ENCODE measurements at places on chromosomes 13 and 19. TPM values are rescaled to one million over a fixed set of nuclear protein-coding genes. Genes with fewer than 3 reads are reported as not detected.

DNA sequence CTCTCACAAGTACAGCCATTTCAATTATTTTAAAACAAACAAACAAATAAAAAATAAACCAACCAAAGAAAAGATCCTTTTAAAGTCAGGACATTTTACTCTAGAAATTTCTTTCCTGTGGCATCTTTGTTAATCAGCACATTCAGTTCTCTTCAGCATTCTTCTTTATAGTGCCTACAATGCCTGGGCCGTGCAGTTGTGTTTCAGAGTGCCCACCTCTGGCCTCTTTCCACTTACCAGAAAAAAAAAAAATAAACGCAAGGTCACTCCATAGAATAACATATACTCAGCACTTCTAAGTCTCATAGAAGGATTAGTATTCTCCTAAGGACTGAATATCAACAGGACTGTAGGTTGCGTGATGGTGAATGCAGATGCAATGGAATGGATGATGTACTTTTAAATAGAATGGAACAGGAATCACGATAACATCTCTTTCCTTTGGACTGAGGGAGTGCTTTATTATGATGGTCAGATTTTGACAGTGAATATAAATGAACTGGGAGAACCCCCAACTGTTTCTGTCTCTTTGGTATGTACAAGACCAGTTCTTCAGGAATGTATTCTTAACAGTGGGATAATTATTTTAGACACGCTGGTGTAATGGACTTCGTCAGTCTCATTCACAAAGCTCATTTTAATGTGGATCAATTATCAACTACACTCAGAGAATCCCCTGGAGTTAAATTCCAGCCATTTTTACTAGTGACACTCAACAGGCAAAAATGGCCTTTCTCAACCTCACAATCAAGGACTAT lies 125.0 kb upstream of the NBEA start:
- DNase-seq, result no peak

- peak; percentile 11 for DNase-seq
Measured at GRCh38 chr13:39481491-39481890, 121.5 kb downstream of the LHFPL6 start.

- no peak for DNase-seq
Measured at GRCh38 chr19:2341982-2342381, 13.5 kb downstream of the SPPL2B start.

DNA sequence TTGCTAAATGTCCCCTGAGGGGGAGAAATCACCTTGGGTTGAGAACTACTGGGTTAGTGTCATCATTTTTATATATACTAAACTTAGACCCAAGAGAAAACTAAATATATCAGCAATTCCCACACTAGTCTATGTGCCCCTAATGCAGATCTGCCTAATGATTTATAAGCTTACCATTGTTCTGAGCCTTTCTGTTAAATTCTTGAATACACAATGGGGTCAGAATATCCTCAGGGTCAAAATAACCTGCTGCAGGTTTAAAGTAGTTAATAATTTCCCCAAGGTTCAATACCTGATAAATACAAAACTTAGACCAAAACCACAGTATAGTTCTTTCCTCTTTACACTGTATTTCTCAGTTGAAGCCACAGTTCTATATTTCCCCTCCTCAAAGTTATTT lies 4.6 kb downstream of the VWA8 start:
- no peak for DNase-seq

The GPC6 gene
- total RNA-seq, result under 0.01 TPM

GRCh38 chr19:38898788-38899446 lies 501 bp downstream of the SIRT2 start:
- DNase-seq, result peak; percentile 19

The GJB6 gene
- total RNA-seq, result not detected

The CPB2 gene
- not detected for total RNA-seq

The ATP5F1D gene
- 15.7 TPM for total RNA-seq

DNA sequence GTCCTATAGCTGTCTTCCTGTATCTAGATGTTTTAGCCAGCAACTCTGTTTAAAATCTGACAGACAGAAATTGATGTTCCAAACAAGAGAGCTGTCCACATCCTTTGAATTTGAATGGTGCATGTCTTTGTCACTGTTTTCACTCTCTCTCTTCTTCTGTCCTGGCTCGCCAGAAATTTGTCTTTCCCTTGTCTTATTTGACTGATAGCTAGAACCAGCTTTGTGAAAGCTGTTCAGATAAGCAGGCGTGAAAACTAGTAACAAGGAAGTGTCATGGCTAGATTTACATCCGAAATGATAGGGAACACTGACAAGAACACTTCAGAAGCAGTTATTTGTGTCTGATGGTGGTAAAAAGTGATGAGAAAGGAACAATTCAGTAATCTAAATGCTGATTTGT lies 354.9 kb upstream of the SLITRK1 start:
- no peak for DNase-seq

DNA sequence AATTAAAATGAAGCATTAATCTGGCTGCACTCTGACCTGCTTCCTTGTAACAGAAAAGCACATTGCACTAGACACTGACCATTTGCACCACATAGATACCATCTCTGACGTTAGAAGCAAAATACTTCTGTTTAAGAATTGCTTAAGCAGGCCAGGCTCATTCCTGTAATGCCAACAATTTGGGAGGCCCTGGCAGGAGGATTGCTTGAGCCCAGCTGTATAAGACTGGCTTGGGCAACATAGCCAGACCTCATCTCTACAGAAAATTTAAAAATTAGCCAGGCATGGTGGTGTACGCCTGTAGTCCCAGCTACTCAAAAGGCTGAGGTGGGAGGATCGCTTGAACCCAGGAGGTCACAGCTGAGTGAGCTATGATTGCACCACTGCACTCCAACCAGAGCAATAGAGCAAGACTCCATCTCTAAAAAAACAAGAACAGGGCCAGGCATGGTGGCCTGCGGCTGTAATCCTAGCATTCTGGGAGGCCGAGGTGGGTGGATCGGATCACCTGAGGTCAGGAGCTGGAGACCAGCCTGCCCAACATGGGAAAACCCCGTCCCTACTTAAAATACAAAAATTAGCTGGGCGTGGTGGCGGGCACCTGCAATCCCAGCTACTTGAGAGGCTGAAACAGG lies 7.0 kb upstream of the TLE6 start:
- no peak for DNase-seq

The A1BG gene
- 4.6 TPM for total RNA-seq

- no peak for DNase-seq
Measured at GRCh38 chr13:25733001-25733491, 318.8 kb downstream of the SHISA2 start.

The ZNF471 gene
- 0.65 TPM for total RNA-seq

- DNase-seq, result no peak
Measured at GRCh38 chr19:33098055-33098534, 17.1 kb downstream of the GPATCH1 start.

DNA sequence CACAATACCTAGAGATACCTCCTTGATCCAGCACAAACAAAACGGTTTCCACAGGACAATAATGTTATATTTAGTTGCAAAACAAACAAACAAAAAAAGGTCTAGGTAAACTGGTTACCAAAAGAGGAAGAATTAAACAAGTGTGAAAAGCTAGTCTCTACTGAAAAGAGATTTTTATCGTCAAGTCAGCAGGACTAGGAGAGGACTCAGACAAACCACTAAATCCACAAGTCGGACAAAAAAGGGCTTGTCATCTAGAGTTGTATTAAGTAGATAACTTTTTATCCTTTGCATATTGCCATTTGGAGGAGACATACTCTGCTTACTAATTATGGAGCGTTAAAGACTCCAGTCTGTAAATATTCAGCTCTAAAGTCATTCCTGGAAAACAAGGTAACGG lies 9.9 kb upstream of the KPNA3 start:
- DNase-seq, result no peak

DNA sequence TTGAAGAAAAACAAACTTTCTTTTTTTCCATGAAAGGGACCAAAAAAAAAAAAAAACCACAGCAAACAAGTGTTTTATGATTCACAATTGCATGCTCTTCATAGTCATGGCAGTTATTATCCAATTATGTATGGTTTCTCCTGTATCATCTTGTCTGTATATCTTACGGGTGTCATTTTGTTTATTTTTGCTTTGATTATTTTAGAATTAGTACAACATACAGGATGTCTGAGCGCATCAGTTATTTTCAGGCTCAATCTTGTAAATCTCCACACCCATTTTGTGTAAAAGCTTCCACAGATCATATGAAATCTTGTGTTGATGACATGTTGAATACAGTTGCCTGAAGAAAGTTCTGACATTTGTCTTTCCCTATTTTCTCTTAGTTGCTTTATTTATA lies 280.3 kb downstream of the KLF5 start:
- no peak for DNase-seq

DNA sequence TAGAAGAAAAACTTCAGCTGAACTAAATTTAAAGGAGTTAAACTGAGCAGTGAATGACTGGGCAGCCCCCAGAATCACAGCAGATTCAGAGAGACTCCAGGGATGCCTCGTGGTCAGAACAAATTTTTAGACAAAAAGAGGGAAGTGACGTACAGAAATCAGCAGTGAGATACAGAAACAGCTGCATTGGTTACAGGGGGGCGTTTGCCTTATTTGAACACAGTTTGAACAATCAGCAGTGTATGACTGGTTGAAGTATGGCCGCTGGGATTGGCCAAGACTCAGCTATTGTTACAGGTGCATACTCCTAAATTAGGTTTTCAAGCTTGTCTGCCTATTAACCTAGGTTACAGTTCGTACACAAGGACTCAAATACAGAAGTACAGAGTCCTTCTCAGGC lies 2.2 kb upstream of the SPRYD7 start:
- DNase-seq, result no peak

The KASH5 gene
- not detected for total RNA-seq

DNA sequence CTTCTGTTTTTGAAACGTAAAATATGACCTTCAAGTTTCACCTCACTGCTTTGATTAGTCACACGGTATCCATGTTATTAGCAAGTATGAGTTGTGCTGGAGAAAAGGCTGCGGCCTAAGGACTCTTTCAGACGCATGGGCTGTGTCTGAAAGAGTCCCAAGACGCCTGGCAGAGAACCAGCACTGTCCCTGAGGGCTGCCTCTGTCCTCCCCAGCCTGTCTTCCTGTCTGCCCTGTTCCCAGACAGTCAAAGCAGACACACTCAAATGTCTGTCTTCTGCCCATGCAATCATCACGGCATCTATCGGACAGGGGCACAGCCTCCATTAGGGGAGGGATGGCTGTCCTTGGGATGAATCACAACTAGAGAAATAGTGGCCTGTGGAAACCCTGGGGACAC lies 65.5 kb downstream of the DPY19L3 start:
- no peak for DNase-seq

GRCh38 chr19:6707011-6707657 lies 13.3 kb downstream of the C3 start:
- DNase-seq, result no peak

DNA sequence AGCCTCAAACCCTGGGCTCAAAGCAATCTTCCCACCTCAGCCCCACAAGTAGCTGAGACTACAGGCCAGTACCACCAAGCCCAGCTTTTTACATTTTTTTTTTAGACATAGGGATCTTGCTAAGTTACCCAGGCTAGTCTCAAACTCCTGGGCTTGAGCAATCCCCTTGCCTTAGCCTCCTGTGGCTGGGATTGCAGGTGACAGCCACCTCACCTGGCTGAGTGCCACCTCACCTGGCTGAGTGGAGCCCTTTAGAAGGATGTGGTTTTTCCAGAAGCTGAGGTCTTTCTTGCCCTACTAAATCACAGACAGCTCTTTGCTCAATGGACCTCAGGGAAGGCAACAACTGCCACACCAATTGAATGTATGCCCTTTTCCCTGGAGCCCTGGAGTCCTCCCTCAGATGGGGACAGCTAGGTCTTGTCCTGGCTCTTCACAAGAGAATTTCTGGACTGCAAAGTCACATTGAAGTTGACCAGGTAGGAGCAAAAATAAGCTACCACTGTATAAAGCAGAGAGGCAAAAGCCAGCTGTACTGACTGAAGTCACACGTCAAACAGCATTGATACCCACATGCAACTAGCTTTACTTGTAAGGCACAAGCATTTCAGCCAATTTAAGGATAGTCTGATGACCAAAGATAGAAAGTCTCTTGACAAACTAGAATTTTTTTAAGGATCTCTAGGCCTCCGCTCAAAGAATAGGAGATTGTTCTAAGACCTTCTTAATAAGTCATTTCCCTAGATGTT lies 14.0 kb downstream of the PDX1 start:
- DNase-seq, result no peak

- DNase-seq, result peak; percentile 97
Measured at GRCh38 chr13:44918326-44919103, 70.8 kb downstream of the NUFIP1 start.

GRCh38 chr19:30014770-30015169 lies 72.7 kb downstream of the URI1 start:
- DNase-seq, result no peak

GRCh38 chr13:75217949-75218348 lies 264.0 kb downstream of the TBC1D4 start:
- no peak for DNase-seq

The BORA gene
- 3.7 TPM for total RNA-seq

The MAG gene
- not detected for total RNA-seq

The ERICH6B gene
- not detected for total RNA-seq

The P2RY11 gene
- 1.1 TPM for total RNA-seq

- DNase-seq, result no peak
Measured at GRCh38 chr13:100115693-100116254, 26.9 kb downstream of the PCCA start.

The ALKBH7 gene
- total RNA-seq, result 40.5 TPM

Data from lung microvascular endothelial cell (primary cell).